ENCODE measurements at places on chromosomes 4 and X.
A peak's percentile ranks its signal among the peaks of the same experiment; 100 is the strongest.

DNA sequence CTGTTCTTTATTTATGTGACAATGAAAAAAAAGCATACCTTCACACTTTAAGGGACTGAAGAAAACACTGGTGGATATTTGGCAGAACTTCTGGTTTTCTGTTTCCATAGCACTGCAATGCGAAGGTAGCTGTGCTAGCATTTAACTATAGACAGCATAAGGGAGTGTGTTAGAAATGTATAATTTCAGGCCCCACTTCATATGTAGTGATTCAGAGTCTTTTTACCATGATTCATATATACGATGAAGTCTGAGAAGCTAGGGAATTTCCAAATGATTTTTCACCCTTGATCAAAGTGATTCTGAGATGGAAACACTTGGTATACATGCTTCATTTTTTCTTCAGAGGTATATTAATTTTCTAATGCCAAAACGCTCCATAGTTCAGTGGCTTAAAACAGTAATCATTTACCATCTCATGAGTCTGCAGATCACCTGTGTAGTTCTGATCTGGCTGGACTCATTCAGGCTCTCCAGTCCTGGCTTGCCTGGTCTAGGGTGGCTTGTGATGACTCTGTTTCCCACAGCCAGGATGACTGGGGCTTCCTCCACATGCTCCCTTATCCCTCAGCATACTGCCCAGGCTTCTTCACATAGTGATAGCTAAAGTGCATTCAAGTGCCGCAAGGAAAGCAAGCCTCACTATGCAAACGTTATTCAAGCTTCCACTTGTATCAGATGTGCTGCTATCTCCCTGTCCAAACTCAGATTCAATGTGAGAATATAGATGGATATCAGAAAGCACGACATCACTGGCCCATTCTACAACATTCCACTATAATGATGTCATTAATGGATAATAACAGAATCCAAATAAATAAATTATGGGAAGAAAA lies 790.1 kb downstream of the TECRL start:
- peak; percentile 55 for DNase-seq

DNA sequence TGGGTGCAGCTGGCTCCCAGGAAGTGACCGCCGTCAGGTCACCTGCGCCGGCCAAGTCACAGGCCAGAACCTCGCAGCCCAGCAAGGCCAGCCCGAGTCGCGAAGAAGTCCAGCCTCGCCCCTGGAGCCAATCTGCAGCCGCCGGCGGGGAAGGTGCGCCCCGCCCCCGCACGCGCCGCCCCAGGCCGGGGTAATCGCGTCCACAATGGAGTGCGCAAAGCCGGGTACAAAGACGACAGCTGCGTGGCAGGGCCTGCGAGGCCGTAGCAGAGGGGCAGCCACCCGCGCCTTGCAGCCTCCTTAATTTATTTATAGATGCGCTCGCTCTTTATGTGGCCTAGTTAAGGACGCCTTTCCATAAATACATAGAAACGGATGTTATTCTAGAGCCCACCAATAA lies 139.4 kb upstream of the CPEB2 start:
- peak; percentile 32 for DNase-seq

- no peak for DNase-seq
These were observed 39.3 kb downstream of the PAGE1 start for GRCh38 chrX:49656533-49656932.

GRCh38 chr4:3480528-3481112 lies 17.5 kb downstream of the DOK7 start:
- peak; percentile 59 for DNase-seq

DNA sequence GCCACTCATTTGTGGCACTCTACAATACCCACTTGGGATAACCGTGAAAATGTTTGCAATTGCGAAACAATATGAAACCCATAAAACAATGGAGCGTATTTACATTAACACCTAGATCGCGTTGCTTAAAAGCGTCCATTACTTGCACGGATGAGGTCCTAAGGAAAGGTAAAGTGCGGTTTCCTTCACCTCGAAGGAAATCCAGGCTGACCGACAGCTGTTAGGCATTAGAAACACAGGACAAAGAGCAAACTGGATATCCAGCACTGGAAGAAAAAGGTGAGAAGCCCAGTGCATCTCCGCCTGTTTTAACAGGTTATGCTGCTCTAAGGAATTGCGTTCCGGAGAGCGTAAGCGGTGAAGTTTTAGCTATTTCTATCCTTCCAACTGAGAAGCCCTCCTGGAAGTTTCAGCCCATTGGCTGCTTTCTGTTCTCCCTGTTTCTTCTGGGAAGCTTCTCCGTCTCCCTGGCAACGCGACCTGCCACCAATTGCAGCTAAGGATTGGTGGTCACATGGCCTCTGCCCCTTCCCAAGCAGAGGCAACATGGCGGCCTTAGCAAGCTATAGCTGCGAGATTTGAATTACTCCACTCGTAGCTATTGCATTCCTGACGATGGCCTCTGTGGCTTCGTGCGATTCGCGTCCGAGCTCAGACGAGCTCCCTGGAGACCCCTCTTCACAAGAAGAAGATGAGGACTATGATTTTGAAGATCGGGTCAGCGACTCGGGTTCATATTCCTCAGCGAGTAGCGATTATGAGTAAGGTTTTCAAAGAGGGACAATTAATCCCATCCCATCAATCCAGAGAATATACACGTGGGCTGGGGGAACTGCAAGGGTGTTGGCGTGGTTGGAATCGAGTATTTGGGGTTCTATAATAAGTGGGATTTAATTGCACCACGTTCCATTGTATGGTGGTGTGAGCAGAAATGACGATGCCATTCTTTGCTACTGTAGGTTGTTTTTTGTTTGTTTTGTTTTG lies at the start of gene INTU:
Gene INTU (plus strand): TSS at position 538 of the 984 bp plus-strand sequence. CDS start 78 bp downstream, at position 616.
- peak; percentile 90 for DNase-seq
